Fibroblast of gingiva (primary cell): ENCODE measurements at places on chromosomes 6 and 20.
A peak's percentile ranks its signal among the peaks of the same experiment; 100 is the strongest.

DNA sequence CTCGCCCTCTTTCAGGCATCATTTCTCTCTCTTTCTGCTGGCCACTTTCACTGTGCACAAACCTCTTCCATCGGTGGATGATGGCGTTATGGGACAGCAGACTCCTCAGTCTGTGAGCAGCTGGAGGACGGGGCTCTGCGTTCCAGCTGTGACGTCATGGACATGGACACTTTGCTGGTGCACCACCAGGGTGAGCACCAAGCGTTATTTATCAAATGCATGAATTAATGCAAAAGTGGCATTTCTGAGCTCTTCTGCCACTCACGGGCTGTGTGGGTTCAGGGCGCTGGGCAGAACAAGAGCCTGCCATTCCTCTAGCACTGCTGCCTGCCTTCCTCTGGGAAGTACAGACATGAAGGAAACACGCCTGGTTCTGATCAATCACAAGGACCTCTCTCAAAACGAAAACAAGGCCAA, 82.9 kb upstream of the MPC1 start:
- DNase-seq = no peak

- no peak for DNase-seq
Measured at GRCh38 chr6:75590370-75590769, 11.3 kb upstream of the SENP6 start.

DNA sequence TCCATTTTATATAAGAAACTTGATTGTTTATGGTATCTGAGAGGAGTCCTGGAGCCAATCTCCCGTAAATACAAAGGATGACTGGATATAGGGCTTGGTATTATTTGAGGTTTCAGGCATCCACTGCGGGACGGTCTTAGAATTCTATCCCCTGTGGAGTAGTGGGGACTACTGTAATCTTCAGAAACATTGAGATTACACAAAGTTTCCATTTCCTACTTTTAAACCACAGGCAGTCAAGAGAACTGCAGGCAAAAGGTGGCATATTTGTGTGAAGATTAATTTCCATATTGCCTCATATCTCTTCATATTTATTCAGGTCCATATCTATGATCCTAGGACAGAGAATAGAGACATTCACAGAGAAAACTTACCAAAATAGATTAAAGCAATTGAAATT, 586.2 kb downstream of the PHF3 start:
- peak; percentile 10 for DNase-seq

- DNase-seq = no peak
Measured at GRCh38 chr6:28266563-28266961, 381 bp upstream of the ZSCAN26 start.

DNA sequence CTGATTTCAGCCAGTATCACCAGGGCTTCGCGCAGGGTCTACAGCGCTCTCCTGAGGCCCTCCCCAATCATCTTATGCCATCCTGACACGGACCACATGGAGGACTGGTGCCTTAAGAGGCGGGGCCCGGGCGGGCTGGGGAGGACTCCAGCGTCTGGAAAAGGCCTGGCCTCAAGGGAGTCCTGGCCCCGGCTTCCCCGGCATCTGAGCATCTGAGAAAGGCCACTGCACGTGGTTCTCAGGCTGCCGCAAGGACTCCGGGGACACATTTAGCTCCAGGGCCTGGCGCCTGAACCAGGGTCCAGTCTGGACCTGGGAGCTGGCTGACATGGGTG, 21.4 kb downstream of the BHLHE23 start:
- no peak for DNase-seq

GRCh38 chr6:37060195-37060559, 54.7 kb downstream of the FGD2 start:
- no peak for DNase-seq

- DNase-seq = no peak
Measured at GRCh38 chr6:16377470-16377869, 139.1 kb downstream of the GMPR start.

GRCh38 chr6:143200167-143200770, 139.6 kb downstream of the AIG1 start:
- no peak for DNase-seq

- DNase-seq = no peak
Measured at GRCh38 chr6:12977806-12978205, 261.2 kb downstream of the PHACTR1 start.
